ENCODE measurements at places on chromosomes 11 and 22.

DNA sequence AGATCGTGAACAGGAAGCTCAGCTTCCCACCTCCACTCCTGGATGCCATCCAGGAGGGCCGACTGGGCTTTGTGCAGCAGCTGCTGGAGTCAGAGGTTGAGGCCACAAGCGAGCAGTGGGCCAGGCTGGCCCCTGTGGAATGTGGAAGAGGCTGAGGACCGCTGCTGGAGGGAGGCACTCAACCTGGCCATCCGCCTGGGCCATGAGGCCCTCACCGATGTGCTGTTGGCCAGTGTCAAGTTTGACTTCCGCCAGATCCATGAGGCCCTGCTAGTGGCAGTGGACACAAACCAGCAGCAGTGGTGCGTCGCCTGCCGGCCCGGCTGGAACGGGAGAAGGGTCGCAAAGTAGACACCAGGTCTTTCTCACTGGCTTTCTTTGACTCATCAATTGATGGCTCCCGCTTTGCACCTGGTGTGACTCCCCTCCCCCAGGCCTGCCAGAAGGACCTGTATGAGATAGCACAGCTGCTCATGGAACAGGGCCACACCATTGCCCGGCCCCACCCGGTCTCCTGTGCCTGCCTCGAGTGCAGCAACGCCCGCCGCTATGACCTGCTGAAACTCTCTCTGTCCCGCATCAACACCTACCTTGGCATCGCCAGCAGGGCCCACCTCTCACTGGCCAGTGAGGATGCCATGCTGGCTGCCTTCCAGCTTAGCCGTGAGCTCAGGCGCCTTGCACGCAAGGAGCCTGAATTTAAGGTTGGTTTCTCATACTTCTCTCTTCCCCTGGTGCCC lies 24.9 kb downstream of the ART5 start:
- DNase-seq, result no peak

GRCh38 chr11:44346983-44347382 lies 37.0 kb upstream of the ALX4 start:
- no peak for DNase-seq

DNA sequence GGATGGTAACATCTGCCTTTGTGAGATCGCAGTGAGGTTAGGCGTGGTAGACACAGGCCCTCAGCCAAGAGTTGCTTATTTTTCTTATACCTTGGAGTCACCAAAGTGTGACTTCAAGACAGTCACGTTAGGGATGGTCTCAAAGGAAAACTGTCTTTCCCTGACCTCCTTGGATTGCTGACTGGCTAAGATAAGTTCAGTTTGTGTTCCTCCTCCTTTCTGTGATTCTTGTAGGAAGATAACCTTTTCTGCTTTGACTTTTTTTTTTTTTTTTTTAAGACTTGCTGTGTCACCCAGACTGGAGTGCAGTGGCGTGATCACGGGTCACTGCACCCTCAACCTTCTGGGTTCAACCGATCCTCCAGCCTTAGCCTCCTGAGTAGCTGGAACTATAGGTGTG lies 23.1 kb downstream of the TAB1 start:
- no peak for DNase-seq

GRCh38 chr11:18836417-18836816 lies 44.8 kb upstream of the PTPN5 start:
- DNase-seq, result no peak

- DNase-seq, result no peak
Measured at GRCh38 chr22:42452456-42452855, 20.3 kb upstream of the NFAM1 start.

DNA sequence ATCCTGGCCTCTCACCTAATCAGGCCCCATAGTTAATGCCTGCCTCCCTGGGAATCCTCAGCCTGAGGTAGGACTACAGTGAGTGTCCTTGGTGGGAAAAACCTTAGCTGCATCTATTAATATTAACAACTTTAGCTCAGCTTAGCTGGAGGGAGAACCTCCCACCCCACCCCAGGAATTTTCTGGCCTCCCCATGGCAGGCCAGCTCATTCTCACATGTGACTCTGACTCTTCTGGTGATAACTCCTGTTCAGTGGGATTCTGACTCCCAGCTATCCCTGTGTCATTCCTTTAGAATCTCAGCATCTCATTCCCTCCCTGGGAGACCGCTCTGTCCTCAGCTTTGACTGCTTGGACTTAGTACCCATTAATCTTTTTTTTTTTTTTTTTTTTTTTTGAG lies 14.5 kb downstream of the ART5 start:
- no peak for DNase-seq

DNA sequence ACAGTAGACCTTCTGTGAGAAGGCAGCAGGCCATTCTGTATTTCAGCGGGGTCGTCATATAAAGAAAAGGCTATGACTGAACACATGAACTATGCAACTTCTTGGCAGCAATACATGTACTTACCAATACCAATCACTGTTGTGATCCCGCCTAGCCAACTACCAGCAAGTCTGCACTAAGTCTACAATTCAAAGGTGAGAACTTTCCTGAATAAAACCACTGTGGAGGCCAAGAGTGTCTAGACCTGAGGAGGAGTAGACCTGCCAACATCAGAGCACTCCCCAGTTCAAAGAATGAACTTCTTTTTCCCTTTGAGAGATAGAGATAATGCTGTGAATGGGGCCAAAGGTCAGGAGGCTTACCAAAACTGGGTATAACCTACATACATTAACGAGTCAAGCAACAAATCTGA lies 108.2 kb downstream of the SIK3 start:
- no peak for DNase-seq

GRCh38 chr11:66417000-66417399 lies 3.8 kb upstream of the NPAS4 start:
- DNase-seq, result no peak

DNA sequence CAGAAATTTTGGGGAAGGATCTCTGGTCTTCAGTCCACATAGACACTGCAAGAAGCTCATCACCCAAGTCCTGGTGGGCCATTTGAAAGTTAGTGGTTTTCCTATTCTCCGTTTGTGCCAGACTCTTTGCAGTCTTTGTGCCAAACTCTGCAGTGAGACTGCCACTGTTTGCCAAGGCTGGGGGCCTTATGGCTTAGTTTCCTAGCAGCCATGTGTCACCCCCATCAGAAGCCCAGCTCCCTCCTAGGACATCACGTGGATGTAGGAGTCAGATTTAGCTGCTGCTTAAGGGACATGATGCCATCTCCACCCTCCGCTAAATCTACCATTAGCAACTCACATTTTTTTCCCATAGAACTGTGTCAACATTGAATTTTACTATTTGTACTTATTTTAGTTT lies 220.0 kb downstream of the C11orf91 start:
- no peak for DNase-seq

GRCh38 chr11:75333022-75333806 lies 18.2 kb downstream of the ARRB1 start:
- no peak for DNase-seq

DNA sequence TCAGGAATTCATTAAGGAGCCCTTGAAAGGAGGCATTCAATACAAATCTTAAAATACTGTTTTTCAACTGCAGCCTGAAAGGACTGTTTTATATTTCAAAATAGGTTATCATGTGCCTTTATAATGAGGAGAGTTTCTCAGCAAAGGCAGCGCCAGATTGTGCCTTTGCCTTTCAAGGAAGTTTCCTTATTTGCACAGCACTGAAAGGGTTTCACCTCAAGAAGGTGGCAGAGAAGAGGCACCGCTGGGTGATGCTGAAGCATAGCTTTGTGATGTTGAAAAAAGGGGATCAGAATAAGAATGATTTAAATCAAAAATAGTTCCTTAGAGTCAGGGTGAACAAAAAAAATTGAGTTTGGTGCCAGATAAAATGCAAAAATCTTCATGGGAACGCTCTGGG lies 601.0 kb upstream of the KIRREL3 start:
- no peak for DNase-seq

DNA sequence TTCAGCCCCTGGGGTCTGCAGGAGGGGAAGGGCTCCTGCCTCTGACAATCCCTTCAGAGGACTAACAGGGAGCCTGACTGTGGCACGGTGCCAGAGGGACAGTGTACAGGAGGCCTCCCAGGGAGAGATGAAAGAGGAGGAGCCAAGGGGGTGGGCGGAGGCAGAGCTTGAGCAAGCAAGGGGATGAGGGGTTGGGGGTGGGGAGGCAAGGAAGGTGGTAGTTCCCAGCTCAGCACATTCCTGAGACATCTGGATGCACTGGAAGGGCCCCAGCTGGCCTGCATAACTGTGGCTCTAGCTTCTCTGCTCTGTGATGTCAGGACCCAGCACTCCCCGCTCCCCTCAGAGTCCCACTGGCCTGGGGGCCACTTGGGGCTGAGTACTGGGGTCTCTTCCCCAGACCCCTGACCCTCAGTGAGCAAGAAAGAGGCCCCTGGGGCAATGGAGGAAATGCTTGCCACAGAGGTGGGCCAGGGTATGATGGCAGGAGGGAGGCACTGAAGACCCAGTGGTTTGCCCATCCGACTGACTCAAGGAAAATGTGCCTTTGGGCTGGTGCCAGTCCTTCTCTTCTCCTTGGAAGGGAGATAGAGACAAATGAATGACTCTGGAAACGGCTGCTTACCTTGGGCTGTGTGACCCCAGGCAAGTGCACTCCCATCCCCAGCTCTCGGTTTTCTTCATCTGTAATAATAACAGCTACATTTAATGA lies 13.3 kb downstream of the CREB3L1 start:
- peak; percentile 68 for DNase-seq

- DNase-seq, result no peak
Measured at GRCh38 chr11:26730414-26731083, 8.7 kb upstream of the SLC5A12 start.

GRCh38 chr11:112715056-112715455 lies 246.2 kb upstream of the NCAM1 start:
- no peak for DNase-seq

- DNase-seq, result no peak
Measured at GRCh38 chr11:66443602-66444001, 5.0 kb upstream of the MRPL11 start.

DNA sequence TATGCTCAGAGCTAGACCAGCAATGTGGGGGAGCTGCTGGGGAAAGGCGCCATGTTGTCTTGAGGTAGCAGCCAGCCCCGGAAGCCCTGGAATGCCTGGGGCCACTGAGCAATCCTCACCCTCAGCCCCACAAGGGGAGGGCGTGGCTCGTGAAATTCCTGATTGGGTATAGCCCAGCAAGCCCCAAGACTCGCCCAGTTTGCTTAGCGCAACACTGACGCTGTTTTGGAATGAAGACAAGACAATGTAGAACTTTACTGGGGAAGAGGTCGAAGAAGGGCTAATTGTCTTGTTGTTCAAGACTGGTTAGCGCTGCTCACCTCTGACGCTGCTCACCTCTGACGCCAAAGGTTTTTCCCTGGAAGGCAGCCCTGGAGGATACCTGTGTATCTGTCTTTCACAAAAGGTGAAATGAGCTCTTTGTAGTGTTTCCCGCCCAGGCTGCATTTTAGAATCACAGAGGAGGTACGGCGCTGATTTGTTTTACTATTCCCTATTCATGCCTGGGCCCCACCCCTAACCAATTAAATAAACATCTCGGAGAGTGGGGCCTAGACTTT lies 47.6 kb downstream of the ST3GAL4 start:
- no peak for DNase-seq

GRCh38 chr11:69083531-69084247 lies 35.0 kb downstream of the TPCN2 start:
- no peak for DNase-seq

- DNase-seq, result no peak
Measured at GRCh38 chr22:22763512-22763911, 119.1 kb downstream of the GGTLC2 start.

DNA sequence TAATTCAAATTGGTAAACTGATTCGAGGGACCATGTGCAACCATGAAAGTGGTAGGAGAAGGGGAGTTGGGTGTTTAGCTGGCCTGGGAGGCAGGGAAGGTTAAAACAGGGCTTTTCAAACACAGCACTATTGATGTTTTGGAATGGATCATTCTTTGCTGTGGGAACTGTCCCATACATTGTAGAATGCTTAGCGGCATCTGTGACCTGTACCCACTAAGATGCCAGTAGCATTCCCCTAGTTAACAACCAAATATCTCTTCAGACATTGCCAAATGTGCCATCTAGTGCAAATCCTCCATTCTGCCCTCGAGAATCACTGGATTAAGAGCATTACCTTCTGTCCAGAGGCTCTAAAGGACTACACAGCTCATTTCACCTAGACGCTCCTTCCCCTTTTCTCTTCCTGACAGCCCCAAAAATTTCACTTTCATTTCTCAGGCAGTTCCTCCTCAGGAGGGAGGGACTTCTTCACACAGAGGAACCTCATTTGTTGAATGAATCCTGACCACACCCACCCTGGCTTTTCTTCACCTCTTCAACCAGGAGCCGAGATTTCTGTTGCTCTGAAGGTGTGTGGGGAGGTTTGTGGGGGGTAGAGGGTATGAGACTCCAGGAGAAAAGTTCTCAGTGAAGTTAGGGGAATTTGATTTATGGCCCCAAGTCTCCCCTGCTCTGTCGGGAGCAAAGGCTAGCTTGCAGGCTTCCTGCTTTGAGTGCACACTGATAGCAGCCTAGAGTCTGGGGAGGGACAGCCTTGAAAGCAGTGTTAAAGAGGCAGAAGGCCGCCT lies at the start of gene TRIM34:
TSS of gene TRIM34 (plus strand) at position 513 of the 791 bp plus-strand sequence. CDS start 7,331 bp downstream, outside the sequence.
- DNase-seq, result no peak

GRCh38 chr11:35662061-35662648 lies 420 bp upstream of the TRIM44 start:
- DNase-seq, result no peak

GRCh38 chr11:34327804-34328631 lies 29.8 kb downstream of the ABTB2 start:
- no peak for DNase-seq

GRCh38 chr11:116357784-116358544 lies 414.8 kb downstream of the BUD13 start:
- DNase-seq, result no peak

DNA sequence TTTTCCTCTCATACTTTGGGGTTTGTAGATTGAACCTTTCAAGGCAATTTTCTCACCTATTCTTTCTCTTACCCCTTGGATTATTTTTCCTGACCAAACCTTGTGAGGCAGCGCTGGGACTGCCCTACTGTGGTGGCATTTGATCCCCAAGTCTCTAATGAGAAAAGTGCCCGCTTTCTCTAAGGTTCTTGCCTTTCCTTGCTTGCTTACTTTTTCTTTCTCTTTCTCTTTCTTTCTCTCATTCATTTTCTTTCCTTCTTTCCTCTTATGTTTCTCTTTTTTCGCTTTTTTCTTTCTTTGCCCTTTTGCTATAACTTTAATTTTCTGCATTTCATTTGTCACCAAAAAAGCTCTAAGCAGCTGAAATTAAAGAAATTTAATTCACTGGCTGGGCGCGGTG lies 40.7 kb upstream of the ADSL start:
- DNase-seq, result no peak

DNA sequence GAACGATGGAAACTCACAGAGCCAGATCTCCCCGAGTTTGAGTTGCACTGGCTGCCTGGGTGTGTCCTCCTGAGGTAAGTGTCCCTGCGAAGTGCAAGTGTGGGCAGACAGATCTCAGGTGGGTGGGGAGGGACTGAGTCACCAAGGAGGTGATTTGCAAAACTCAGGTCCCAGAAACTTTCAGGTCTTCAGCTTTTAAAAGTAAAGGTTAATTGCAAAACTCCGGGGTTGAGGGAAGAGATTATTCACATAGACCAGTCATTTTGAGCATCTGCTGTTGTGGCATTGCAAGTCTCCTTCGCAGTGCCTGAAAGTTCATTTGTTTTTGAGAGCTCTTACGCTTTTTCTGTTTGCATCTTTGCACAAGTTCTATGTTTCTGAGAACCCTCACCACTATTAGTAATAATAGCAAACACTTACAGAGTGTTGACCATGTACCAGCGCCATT lies 7.1 kb downstream of the CD44 start:
- DNase-seq, result no peak

- DNase-seq, result no peak
Measured at GRCh38 chr11:89633135-89633705, 76.9 kb upstream of the TRIM77 start.

- DNase-seq, result no peak
Measured at GRCh38 chr11:116955949-116956348, 118.5 kb upstream of the APOA1 start.
